ENCODE measurements at places on chromosomes 2 and 18.

DNA sequence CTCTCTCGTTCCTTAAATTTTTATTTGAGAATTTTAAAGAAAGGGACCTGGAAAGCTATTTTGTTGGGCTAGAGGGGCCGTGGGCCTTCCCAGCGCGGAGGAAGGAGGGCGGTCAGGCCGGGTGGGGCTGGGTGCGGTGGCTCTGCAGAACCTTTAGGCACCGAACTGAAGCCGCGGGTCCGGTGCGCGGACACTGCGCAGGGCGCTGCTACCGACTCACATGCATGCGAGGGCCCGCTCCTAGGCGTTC is 1.6 kb upstream of the TWIST2 start:
- DNase-seq, result no peak

DNA sequence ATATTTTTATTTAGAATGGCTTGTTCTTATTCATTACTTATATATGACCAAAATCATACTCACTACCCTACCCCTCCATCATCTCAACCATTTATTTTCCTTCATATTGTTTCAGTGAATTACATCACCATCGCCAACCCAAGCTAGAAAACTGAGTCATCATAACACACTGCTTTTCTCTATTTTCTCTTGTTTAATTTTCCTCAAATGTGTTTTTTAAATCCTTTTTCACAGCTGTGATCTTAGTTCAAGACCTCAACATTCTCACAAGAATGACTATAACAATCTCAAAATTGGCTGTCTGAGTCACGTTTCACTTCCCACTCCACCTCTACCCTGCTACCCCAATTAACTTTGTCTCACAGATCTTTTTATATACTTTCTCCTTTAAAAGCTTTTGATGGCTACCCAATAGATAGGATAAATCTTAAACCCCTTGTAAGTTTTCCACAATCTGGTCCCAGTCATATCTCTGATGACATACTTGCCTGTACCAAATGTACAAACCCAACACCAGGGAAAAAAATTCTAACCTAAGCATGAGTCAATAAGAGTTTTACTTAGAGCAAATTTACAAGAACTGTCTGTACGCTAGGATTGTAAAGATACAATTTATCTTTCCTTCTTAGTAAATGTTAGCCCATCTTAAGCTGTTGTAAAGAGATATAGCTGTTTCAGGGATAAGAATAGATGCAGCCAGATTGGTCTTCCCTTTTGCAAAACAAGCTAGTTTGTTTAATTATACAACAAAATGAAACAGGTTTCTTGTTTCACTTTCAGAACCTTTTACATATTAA is 635.1 kb upstream of the SLC39A10 start:
- no peak for DNase-seq

DNA sequence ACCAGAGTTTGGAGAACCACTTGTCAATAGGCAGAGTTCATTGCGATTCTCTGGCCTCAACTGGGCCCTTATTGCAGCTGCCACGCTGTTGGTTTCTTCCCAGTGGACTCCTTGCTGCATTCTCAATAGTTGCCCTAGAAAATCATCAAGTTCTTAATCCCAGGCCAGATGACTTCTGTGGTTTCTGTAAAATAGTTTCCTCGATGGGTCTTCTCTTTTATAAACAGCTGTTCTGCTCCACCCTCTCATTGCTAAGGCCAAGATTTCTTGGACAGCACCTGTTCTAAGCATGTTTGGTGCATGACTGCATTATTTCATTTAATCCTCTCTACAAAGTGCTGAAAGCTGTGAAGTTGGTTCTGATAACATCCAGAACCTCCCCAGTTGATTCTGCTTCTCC is 131.0 kb downstream of the BCL2L11 start:
- DNase-seq, result no peak

- no peak for DNase-seq
Observed at GRCh38 chr2:230751062-230751461, 38.4 kb downstream of the CAB39 start.

DNA sequence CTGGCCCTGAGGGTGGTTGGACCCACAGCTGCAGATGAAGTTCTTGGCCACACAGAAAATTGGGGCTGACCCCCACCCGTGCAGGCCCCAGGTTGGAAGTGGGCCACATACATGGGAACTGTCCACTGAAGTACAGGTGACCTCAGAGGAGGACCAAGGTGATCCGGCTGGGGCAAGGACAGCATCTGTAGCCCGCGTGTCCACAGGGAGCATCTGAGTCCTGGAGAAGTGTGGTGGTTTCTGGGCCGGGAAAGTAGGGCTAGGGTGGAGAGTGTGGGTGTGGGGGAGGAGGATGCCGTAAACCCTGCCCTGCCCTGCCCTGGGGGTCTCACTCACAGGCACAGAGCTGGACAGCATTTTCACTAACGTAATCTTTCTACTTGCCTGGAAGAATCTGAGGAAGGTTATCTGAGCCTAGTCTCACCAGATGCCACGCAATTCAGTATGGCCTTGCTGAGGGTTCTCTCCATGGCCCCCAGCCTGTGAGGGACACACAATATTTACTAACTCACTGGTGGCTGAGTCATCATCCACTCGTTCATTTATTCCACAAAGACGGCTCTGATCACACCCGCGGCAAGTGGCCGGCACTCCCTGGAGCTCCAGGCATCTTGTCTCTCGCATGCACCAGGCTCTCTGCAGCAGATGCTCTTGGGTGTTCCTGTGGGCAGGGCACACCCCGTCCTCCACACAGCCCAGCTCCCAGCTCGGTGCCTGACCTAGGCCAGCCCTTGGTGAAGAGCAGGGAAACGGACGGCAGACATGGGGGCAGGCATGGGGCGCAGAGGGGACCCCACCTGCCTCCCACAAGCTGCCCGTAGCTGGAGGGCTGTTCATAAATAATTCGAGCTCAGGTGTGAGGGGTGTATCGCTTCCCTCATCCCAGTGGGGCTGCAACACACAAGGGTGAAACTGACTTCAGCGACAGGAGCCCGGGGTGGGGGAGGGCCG is 51.2 kb downstream of the INHBB start:
- no peak for DNase-seq

DNA sequence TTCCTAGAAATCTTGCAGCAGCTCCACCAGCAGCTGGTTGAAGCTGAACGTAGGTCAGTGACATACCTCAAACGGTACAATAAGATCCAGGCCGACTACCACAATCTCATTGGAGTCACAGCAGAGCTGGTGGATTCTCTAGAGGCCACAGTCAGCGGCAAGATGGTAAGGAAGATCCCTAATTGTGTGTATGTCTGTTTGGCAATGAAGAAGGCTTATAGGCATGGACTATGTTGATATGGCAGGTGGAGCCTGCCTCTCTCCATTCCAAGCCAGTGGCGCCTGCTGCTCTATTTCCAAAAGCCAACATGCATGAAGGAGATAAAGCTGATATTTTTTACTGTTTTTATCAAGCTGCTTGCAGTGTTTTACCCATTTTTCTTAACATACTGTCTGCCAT is 36.8 kb downstream of the ARMC9 start:
- DNase-seq, result no peak

DNA sequence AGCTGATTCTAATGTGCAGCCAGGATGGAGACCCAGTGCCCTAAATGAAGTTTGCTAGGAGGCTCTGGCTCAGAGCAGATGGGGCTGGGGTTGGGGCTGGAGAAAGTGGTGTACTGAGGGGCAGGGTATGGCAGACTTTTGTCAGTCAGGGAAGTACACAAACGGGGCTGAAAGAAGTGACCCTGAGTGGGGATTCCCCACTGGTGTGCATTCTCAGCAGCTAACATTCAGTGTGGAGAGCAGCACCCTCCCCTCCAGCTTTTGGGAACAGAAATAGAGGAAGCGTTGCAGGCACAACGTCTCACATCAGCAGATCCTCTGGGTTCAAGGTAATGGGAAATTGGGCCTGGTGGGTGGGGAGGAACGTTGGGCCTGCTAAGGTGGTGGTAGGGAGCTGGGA is 89.1 kb upstream of the GCFC2 start:
- no peak for DNase-seq

GRCh38 chr2:131112529-131112928 is 7.4 kb downstream of the PLEKHB2 start:
- no peak for DNase-seq

GRCh38 chr2:68388358-68388757 is 23.3 kb downstream of the PLEK start:
- no peak for DNase-seq

DNA sequence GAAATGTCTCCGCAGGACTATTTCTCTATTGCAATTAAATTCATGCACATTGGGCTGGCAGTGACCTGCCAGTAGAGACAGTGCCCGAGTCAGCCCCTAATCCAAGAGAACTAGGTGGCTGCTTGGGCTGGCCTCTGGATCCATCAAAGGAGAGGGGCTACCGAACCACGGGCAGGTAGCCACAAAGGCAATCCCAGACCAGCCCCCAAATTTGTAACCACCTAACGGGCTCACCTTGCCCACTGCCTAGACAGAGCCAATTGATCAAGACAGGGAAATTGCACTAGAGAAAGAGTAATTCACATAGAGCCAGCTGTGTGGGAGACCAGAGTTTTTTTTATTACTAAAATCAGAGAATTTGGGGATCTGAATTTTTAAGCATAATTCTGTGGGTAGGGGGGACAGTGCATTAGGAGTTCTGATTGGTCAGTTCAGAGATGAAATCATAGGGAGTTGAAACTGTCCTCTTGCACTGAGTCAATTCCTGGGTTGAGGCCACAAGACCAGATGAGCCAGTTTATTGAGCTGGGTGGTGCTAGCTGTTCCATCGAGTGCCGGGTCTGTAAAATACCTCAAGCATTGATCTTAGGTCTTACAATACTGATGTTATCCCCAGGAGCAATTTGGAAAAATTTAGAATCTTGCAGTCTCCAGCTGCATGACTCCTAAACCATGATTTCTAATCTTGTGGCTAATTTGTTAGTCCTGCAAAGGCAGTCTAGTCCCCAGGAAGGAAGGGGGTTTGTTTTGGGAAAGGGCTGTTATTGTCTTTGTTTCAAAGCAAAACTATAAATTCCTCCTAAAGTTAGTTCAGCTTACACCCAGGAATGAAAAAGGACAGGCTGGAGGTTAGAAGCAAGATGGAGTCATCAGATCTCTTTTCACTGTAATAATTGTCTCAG is 260.4 kb upstream of the SP5 start:
- DNase-seq, result no peak

GRCh38 chr2:41937464-41937906 is 110.3 kb upstream of the PKDCC start:
- no peak for DNase-seq

DNA sequence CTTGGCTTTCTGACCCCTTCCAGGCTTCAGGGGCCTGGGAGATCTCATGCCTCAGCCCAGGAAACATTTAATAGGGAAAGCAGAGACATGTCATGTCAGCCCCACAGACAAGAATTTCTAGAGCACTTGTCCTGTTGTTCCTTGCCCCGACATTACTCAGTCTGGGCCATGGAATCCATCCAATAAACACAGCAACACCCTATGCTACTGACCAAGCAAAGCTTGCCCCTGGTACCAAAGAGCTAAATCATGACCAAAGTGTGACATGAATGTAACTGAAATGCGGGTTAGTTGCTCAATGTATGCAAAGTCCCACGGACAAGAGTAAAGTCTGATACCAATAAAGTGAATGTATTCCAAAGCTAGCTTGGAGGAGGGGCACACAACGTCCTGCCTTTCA is 35.1 kb downstream of the EHD3 start:
- DNase-seq, result no peak

DNA sequence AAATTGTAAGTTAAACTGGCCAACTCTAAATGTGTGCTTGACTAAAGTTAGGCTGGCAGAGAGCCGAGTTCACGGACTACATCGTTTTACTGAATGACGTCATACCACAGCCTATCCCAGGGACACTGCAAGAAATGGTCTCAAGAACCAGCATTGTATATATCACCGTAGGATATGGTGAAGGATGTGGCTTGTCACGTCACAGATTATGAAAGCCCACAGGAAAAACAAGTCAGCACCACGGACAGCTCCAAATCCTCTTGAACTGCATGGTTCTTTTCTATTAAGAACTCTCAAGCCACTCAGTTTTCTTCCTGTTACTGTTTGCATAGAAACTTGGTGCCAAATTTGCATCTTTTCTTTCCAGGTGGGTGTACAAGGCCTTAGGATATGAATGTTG is 85.1 kb upstream of the ACAA2 start:
- peak; percentile 5 for DNase-seq

DNA sequence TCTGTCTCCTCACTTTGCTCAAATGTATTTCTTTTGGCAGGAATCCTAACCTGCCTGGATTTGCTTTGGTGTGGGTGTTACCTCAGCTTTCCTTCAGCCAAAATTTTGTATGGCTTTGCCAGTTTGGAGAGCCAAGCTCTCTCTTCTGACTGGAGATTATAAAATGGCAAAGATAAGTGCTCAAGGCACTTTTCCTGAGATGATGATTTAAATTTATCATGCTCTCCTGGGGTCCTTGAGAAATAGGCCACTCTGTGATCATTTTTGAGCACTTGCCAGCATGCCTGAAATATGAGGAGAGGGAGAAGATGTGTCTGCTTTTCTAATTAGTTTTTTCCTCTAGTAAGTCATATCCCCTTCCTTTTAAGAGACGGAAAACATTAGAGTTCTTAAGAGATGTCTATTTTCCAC is 683.0 kb downstream of the SLC4A3 start:
- no peak for DNase-seq

DNA sequence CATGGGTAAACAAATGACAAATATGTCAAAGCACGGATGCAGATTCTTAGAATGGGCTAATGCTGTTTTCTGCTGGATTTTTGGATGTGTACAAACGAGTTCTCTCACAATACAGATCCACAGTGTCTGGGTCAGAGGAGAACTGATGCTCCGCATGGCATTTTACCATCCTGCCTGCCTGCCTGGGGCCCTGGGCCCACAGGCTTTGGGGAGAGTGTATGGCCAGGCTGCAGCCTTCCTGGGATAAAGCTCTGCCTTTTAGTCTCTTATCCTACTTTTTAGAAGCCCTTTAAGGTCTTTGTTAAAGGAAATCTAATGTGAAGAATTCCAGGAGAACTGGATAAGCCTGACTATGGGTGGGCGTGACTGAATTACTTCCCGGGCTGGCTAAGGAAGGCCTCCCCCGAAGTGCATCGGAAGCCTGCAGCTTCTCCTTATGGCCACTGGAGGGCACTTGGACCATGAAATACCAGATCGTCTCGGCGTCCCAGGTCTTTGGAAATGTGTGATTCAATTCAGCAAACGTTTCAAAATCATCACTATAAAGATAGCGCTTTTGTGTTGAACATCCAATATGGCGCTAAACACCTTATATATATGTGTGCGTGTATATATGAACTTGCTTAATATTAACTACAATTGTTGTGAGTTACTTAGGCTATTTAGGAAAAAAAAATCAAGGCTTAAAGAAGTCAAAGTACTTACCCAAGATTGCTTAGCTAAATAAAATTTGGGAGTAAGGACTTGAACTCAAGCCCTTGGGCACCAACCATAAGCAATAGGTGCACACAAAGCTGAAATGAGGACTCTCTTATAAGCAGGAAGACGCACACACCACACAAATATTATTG is 15.2 kb upstream of the DNPEP start:
- DNase-seq, result peak; percentile 20

GRCh38 chr2:137969418-137969765 is 5.1 kb downstream of the HNMT start:
- DNase-seq, result no peak

- DNase-seq, result no peak
Observed at GRCh38 chr2:41832218-41832617, 215.6 kb upstream of the PKDCC start.

GRCh38 chr2:74439373-74439772 is 2.4 kb downstream of the RTKN start:
- DNase-seq, result no peak

GRCh38 chr2:181558371-181558770 is 98.5 kb downstream of the CERKL start:
- DNase-seq, result no peak
